ENCODE measurements at places on chromosomes 6 and 20.

- H3K27me3 ChIP-seq, result peaks cover 13% of the 10 kb centered on the region
- H3K4me3 ChIP-seq, result no peak overlapping the region
- H3K27ac ChIP-seq, result no peak overlapping the region
- peaks cover 5% of the 10 kb centered on the region for H3K4me1 ChIP-seq
- no peak for DNase-seq
- no peaks in the 10 kb centered on the region for H3K36me3 ChIP-seq
Observed at GRCh38 chr6:169854083-169854725, 102.8 kb downstream of the ERMARD start.

- peak overlapping the region; percentile 62 for H3K4me3 ChIP-seq
- H3K27me3 ChIP-seq, result no peaks in the 10 kb centered on the region
- peaks cover 75% of the 10 kb centered on the region for H3K36me3 ChIP-seq
- peaks cover 59% of the 10 kb centered on the region for H3K4me1 ChIP-seq
- DNase-seq, result no peak
Observed at GRCh38 chr6:36539814-36540568, 7.3 kb downstream of the STK38 start.

DNA sequence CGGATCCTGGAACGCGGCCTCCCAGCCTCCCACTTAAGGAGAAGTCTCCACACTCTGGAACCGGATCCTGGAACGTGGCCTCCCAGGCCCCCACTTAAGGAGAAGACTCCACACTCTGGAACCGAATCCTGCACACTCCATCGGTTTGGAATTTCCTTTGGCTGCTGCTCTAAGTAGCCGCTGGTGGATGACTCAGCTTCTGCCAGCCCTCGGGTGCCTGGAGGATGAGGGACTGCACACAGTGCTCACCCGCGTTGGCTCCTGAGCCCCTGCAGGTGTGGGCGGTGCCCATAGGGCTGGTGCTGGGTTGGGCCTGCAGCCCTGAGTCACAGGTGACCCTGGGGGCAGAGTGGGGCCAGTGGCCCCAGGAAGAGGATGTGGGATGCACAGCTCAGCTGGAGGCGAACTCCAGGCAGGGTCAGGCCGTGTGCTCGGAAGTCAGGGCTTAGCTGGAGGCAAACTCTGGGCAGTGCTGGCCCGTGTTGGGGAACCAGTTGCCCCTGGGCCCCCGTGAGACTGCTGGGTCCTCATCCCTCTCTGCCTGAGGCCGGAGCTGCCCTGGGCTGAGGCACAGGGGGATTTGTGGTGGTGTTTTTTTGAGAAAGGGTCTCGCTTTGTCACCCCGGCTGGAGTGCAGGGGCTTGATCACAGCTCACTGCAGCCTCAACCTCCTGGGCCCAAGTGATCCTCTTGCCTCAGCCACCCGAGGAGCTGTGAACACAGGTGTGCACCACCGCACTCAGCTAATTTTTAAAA is 13.9 kb upstream of the TNFRSF6B start:
- no peak overlapping the region for H3K4me3 ChIP-seq
- no peak overlapping the region for H3K27ac ChIP-seq
- H3K36me3 ChIP-seq, result no peaks in the 10 kb centered on the region
- no peak for DNase-seq

GRCh38 chr6:17032590-17032987 is 69.3 kb upstream of the STMND1 start:
- no peak for DNase-seq
- no peak overlapping the region for H3K27ac ChIP-seq
- H3K4me3 ChIP-seq, result no peak overlapping the region
- H3K27me3 ChIP-seq, result peaks cover 32% of the 10 kb centered on the region
- H3K36me3 ChIP-seq, result no peaks in the 10 kb centered on the region

DNA sequence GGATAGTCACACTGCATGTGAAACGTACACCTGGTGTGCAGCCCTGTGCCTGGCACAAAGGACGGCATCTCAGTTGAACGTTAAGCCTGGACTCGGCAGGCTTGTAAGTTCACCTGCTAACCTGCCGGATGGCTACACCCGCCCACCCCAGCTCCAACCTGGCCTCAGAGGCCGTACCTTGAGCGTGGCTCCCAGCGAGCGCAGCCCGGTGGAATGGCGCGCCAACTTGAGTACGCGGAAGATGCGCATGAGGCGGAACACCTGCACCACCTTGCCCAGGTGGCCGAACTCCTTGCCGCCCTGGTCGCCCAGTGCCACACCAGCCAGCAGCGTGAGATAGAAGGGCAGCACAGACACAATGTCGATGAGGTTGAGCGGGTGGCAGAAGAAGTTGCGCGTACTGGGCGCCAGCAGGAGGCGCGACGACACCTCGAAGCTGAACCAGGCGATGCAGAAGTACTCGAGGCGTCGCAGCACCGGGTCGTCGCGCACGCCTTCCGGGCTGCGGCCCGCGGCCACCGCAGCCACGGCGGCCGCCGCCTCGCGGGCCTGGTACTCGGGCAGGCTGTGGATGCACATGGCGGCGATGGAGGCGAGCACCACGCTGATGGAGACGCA is 3.3 kb downstream of the KCNS1 start:
- peaks cover 5% of the 10 kb centered on the region for H3K4me1 ChIP-seq
- peaks cover 52% of the 10 kb centered on the region for H3K27me3 ChIP-seq
- H3K36me3 ChIP-seq, result peaks cover 7% of the 10 kb centered on the region
- H3K4me3 ChIP-seq, result peak overlapping the region; percentile 45

GRCh38 chr6:66051812-66052211 is 344.8 kb upstream of the EYS start:
- H3K27me3 ChIP-seq, result no peaks in the 10 kb centered on the region
- no peak overlapping the region for H3K27ac ChIP-seq
- H3K4me1 ChIP-seq, result no peaks in the 10 kb centered on the region
- no peak for DNase-seq
- no peak overlapping the region for H3K4me3 ChIP-seq
- peaks cover 2% of the 10 kb centered on the region for H3K36me3 ChIP-seq

GRCh38 chr6:44423306-44423705 is 35.8 kb downstream of the CDC5L start:
- DNase-seq, result no peak
- peaks cover 71% of the 10 kb centered on the region for H3K36me3 ChIP-seq
- no peak overlapping the region for H3K4me3 ChIP-seq
- no peak overlapping the region for H3K27ac ChIP-seq

- peaks cover 9% of the 10 kb centered on the region for H3K27me3 ChIP-seq
- H3K4me3 ChIP-seq, result peak overlapping the region; percentile 25
- peak overlapping the region; percentile 66 for H3K27ac ChIP-seq
- H3K36me3 ChIP-seq, result peaks cover 2% of the 10 kb centered on the region
- H3K4me1 ChIP-seq, result peaks cover 15% of the 10 kb centered on the region
Observed at GRCh38 chr20:19348582-19348981, 136.1 kb downstream of the SLC24A3 start.

DNA sequence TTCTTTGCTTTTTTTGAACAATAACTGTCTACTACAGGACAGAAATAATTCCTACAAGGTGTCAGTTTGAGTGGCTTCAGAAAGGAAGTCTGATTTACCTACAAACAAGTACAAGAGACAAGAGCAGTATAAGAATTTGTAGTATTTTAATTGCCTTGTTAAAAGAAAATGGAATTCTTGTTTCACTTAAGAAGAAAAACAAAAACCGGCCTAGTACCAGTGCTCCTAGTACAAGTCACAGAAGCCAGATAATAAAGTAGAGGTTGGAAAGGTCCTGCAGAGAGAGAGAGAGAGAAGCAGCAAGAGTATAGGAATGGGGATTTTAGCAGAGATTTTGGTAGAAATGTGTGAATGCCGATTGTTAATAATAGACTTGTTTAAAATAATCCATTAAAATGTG is 6.4 kb downstream of the TAB2 start:
- no peak for DNase-seq
- no peaks in the 10 kb centered on the region for H3K27me3 ChIP-seq
- peak overlapping the region; percentile 33 for H3K27ac ChIP-seq

GRCh38 chr6:41984623-41985022 is 43.0 kb upstream of the CCND3 start:
- no peak overlapping the region for H3K27ac ChIP-seq
- H3K4me1 ChIP-seq, result peaks cover 61% of the 10 kb centered on the region
- peaks cover 20% of the 10 kb centered on the region for H3K36me3 ChIP-seq
- H3K4me3 ChIP-seq, result no peak overlapping the region
- no peaks in the 10 kb centered on the region for H3K27me3 ChIP-seq
- no peak for DNase-seq

GRCh38 chr6:2285510-2285909 is 40.1 kb upstream of the GMDS start:
- H3K4me3 ChIP-seq, result no peak overlapping the region
- peaks cover 1% of the 10 kb centered on the region for H3K36me3 ChIP-seq
- no peaks in the 10 kb centered on the region for H3K27me3 ChIP-seq
- H3K4me1 ChIP-seq, result no peaks in the 10 kb centered on the region
- no peak overlapping the region for H3K27ac ChIP-seq
- DNase-seq, result no peak

DNA sequence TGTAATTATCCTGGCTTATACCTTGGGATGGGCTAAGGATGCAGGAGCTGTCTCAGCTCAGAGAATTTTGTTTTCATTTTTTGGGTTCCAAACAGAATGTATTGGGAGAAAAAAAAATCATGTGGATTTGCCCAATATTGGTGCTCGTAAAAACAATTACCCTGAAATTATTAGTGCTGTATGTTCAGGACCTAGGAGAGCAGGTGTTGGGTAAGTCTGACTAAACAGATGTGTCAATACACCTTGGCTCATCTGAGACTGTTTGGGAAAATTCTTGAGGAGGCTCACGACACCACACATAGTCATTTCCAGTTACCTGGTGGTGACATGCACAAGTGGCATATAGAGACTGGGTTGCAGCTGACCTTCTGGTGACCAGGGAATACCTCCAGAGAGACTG is 802.1 kb upstream of the FLRT3 start:
- no peaks in the 10 kb centered on the region for H3K4me1 ChIP-seq
- no peak overlapping the region for H3K27ac ChIP-seq
- H3K4me3 ChIP-seq, result no peak overlapping the region
- no peaks in the 10 kb centered on the region for H3K36me3 ChIP-seq
- H3K27me3 ChIP-seq, result no peaks in the 10 kb centered on the region
- no peak for DNase-seq

- H3K27me3 ChIP-seq, result peaks cover 34% of the 10 kb centered on the region
- no peaks in the 10 kb centered on the region for H3K36me3 ChIP-seq
- H3K27ac ChIP-seq, result no peak overlapping the region
Observed at GRCh38 chr20:41717483-41717882, 99.3 kb upstream of the CHD6 start.

GRCh38 chr6:32085759-32086459 is 23.2 kb downstream of the TNXB start:
- H3K4me1 ChIP-seq, result peaks cover 6% of the 10 kb centered on the region
- peaks cover 60% of the 10 kb centered on the region for H3K27me3 ChIP-seq
- H3K36me3 ChIP-seq, result peaks cover 1% of the 10 kb centered on the region
- H3K4me3 ChIP-seq, result no peak overlapping the region

- no peaks in the 10 kb centered on the region for H3K27me3 ChIP-seq
- H3K4me1 ChIP-seq, result peaks cover 64% of the 10 kb centered on the region
- no peak overlapping the region for H3K4me3 ChIP-seq
- DNase-seq, result no peak
Observed at GRCh38 chr6:52566853-52567279, 10.0 kb downstream of the TRAM2 start.

DNA sequence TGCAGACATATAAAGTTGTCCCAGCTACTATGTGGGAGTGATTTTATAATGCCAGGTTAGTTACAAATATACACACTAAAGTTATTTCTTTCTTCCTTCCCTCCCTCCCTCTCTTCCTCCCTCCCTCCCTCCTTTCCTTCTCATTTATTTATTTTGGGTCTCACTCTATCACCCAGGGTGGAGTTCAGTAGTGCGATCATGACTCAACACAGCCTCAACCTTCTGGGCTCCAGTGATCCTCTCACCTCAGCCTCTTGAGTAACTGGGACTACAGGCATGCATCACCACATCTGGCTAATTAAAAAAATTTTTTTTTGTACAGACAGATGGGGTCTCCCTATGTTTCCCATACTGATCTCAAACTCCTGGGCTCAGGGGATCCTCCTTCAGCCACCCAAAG is 59.2 kb downstream of the PHF20 start:
- H3K36me3 ChIP-seq, result peaks cover 10% of the 10 kb centered on the region

DNA sequence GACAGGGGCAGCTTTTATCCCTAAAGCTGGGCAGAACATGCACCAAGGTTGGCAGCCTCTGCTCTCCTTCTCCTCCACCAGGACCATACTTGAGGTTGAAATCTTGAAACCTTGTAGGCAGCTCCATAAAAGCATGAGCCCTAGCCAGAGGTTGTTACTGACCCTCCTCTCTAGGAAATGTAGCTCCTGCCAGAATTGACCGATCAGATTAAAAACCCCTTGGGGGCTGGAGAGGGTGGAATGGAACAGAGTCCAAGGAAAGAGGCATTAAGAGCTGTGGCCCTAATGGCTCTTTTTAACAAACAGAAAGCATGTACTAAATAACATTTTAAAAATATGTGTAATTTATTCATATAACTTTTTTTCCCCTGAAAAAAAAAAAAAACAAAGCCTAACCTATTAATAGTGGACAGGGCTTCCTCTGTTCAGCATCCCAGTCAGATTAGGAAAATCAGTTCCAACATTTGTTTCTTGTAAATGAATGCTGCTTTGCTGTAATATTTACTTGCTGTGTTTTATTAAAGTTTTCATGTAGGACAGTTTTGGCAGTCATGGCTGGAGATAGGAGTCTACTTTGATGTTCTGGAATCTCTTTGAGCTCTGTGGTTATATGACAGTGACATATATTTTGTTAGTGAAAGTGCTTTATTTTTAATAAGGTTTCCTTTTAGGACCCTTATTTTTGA is 41.3 kb downstream of the MTHFD1L start:
- no peak for DNase-seq
- H3K27me3 ChIP-seq, result no peaks in the 10 kb centered on the region
- no peak overlapping the region for H3K27ac ChIP-seq
- no peaks in the 10 kb centered on the region for H3K4me1 ChIP-seq
- peaks cover 2% of the 10 kb centered on the region for H3K36me3 ChIP-seq

GRCh38 chr20:54665812-54666211 is 190.4 kb downstream of the DOK5 start:
- no peak for DNase-seq
- H3K4me3 ChIP-seq, result no peak overlapping the region
- no peak overlapping the region for H3K27ac ChIP-seq

GRCh38 chr6:137769797-137770362 is 97.2 kb upstream of the TNFAIP3 start:
- no peak for DNase-seq
- peaks cover 10% of the 10 kb centered on the region for H3K4me1 ChIP-seq
- H3K4me3 ChIP-seq, result no peak overlapping the region
- H3K36me3 ChIP-seq, result peaks cover 2% of the 10 kb centered on the region

DNA sequence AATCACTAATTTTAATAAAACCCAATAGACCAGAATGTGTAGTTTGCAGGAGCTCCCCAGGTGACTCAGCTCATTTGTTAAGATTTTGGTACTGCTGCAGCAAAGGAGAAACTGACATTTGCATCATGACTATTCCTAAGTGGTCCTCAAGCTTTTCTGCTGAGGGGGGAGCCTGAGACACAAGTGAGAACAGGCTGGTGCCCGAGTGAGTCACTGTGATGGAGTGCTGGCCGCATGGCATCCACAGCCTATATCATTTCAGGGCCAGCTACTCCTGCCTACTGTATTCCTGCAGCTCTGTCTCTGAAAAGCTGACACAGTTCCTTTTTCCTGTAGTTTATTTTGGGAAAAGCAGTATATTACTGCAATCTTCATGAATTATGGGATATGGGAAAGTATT is 113.7 kb upstream of the ENPP5 start:
- no peaks in the 10 kb centered on the region for H3K4me1 ChIP-seq
- H3K27ac ChIP-seq, result no peak overlapping the region
- H3K27me3 ChIP-seq, result no peaks in the 10 kb centered on the region
- H3K4me3 ChIP-seq, result no peak overlapping the region
- H3K36me3 ChIP-seq, result peaks cover 3% of the 10 kb centered on the region
- no peak for DNase-seq

GRCh38 chr6:157758516-157759023 is 64.5 kb upstream of the SNX9 start:
- H3K27me3 ChIP-seq, result peaks cover 31% of the 10 kb centered on the region
- H3K36me3 ChIP-seq, result no peaks in the 10 kb centered on the region
- no peak for DNase-seq
- H3K4me1 ChIP-seq, result peaks cover 29% of the 10 kb centered on the region
- H3K27ac ChIP-seq, result peak overlapping the region; percentile 47
